Activated CD4-positive, alpha-beta memory T cell treated with anti-CD3 and anti-CD28 coated beads for 36 hours (primary cell): ENCODE measurements at places on chromosomes 12 and 14. TPM values are rescaled to one million over a fixed set of nuclear protein-coding genes. Genes with fewer than 3 reads are reported as not detected.

GRCh38 chr12:65918021-65918420 is 93.7 kb downstream of the HMGA2 start:
- H3K27me3 ChIP-seq = peaks cover 1% of the 10 kb centered on the region
- no peaks in the 10 kb centered on the region for H3K36me3 ChIP-seq
- no peak overlapping the region for H3K4me3 ChIP-seq
- DNase-seq = no peak
- no peaks in the 10 kb centered on the region for H3K4me1 ChIP-seq
- no peak overlapping the region for H3K27ac ChIP-seq

DNA sequence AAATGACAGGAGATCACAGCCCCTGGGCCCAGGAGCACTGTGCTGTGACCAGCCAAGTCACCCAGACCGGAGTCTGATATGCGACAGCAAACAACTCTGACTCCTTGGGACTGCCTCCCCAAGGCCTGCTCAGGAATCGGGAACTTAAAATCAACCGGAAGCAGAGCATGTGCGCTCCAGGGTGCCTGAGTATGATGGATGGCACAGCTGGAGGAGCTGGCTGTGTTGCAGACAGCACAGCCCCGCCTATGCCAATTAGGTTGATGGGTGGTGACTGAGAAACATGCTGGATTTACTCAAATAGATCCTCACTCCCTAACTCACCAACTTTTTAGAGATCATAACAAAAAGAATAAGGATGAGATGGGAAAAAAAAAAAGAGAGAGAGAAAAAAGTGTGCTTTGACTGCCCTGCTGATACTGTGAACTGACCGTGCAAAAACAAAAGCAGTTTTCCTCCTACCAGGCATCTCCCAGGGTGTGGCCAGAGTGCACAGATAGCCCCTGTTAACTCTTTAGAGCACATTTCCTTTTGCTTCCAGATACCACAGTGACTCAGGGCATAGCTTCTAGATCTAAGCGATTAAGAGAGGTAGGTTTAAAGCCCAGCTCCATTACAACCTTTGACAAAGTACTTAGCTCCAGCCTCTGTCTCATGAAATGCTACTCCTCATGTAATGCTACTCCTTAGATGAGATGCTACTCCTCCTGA is 27.4 kb upstream of the STON2 start:
- DNase-seq = no peak
- no peak overlapping the region for H3K4me3 ChIP-seq
- no peaks in the 10 kb centered on the region for H3K36me3 ChIP-seq

DNA sequence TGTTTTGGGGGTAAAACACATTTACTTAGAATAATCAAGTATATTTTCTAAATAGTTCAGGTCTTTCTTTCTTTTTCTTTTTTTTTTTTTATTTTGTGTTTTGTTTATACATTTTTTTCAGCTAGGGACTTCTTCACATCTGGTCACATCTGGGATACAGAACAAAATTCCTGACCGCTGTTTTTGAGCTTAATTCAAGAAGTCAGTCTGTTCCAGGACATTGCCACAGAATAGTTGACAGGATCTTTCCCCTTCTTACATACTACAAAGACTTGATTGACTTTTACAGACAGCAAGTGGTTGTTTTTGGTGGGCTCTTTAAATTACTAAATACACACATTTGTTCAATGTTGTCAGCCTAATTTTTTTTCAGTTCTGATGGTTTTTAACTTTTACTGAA is 41.8 kb upstream of the DCN start:
- H3K4me1 ChIP-seq = no peaks in the 10 kb centered on the region
- H3K27me3 ChIP-seq = peaks cover 2% of the 10 kb centered on the region
- H3K36me3 ChIP-seq = no peaks in the 10 kb centered on the region
- H3K27ac ChIP-seq = no peak overlapping the region
- DNase-seq = no peak

DNA sequence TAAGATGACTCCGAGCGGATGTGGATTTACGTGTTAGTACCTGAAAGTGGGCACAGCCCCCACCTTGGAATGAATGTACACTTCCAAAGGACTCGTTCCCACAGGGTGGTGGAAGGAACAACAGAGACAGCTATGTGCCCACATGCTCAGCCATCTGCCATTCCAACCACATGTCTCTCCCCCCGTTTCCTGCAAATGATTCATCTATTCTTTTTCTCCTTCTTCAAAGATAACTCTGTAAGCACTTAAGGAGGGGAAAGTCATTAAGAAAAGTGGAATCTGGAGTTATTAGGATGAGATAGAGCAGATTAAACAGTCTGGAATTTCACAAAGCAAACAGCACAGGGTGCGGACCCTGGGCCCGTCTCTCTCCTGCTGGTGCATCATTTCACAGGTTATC is 18.5 kb upstream of the DUSP6 start:
- no peaks in the 10 kb centered on the region for H3K36me3 ChIP-seq
- H3K27me3 ChIP-seq = no peaks in the 10 kb centered on the region
- no peak overlapping the region for H3K4me3 ChIP-seq
- peaks cover 8% of the 10 kb centered on the region for H3K4me1 ChIP-seq

- no peak overlapping the region for H3K27ac ChIP-seq
- H3K36me3 ChIP-seq = no peaks in the 10 kb centered on the region
- no peak for DNase-seq
- no peak overlapping the region for H3K4me3 ChIP-seq
- peaks cover 15% of the 10 kb centered on the region for H3K27me3 ChIP-seq
These were observed 62.4 kb upstream of the TBPL2 start for GRCh38 chr14:55502746-55503284.

WBP11 gene
- total RNA-seq = 134 TPM

JAG2 gene
- total RNA-seq = 2.4 TPM
